Esophagus mucosa (tissue), 1 donor: ENCODE measurements at places on chromosomes 11 and 22.

DNA sequence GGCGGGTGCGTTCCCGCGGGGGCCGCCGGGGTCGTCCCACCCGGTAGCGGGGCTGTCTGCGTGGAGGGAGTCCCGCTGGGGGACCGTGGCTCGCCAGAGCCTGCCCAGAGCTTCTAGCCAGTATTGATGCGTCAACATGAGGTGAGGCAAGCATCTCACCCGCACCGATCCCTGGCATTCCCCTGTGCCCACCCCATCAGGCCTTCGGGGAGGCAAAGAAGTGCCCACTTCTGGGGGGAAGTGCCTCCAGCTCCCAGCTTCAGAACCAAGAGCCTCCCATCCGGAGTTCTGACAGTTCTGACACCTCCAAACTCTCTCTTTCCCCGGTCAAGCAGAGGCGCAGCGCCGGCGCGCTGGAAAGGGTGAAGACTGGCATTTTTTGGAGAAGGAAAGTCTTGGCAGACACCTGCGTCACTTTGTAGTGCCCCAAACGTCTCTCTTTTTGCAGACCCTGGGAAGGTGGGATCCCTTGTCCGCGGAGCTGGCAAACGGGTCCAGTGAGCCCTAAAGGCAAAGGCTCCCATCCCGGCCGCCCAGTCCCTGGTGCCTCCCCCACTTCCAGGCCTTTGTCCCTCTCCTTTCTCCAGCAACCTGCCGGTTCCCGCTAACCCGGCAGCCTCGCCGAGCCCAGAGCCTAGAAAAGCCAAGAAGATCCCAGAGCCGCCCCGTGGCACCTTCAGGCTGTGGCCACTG is 3.2 kb upstream of the PAX6 start:
- no peak for ATAC-seq

- no peak for ATAC-seq
These were observed 390 bp upstream of the HTATIP2 start for GRCh38 chr11:20363149-20363499.

- no peak for ATAC-seq
These were observed 256.5 kb downstream of the GUCY1A2 start for GRCh38 chr11:106761745-106762144.

GRCh38 chr11:113634940-113635575 is 71.0 kb downstream of the TMPRSS5 start:
- ATAC-seq = no peak

DNA sequence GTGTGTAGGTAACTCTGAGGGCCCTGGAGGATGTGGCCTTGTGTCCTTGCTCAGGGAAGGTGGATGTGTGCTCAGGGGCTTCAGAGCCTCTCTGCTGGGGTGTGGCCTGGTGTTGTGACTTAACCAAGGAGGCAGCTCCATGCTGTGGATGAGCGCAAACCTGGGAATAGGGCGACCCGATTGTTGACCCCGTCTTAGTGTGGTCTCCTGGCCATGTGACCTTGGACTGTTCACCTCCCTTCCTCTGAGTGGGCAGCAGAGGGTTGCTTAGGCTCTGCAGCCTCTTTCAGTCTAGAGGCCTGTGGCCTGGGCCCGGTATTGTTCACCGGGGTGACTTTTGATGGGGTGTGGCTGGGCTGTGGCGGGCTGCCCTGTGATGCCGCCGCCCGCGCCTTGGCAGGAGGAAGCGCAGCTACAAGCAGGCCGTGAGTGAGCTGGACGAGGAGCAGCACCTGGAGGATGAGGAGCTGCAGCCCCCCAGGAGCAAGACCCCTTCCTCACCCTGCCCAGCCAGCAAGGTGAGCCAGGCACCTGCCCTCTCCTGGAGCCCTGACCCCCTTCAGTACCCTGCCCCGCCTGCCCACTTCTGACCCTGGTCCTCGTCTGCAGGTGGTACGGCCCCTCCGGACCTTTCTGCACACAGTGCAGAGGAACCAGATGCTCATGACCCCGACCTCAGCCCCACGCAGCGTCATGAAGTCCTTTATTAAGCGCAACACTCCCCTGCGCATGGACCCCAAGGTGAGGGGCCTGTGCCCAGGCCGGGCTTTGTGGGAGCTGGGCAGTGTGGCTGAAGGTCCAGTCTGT is 16.7 kb downstream of the INCENP start:
- ATAC-seq = no peak

DNA sequence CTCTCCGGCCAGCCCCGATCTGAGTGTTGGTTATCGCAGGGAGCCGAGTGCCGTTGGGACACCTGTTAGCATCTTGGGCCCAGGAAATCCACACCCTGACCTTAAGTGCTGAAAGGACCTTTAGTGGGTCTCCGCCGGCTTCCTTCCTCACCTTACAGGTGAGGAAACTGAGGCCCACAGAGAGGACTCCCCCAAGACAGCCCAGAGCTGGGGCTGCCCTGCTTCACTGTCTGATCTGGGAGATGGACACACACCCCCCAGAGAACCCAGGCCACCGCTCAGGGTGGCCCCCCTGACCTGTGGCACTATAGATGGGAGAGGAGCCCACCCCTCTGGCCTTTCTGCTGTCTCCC is 73.6 kb downstream of the FBLN1 start:
- no peak for ATAC-seq

GRCh38 chr22:49509016-49509415 is 318.7 kb downstream of the BRD1 start:
- ATAC-seq = no peak

GRCh38 chr11:66046901-66047300 is 2.1 kb downstream of the GAL3ST3 start:
- no peak for ATAC-seq

DNA sequence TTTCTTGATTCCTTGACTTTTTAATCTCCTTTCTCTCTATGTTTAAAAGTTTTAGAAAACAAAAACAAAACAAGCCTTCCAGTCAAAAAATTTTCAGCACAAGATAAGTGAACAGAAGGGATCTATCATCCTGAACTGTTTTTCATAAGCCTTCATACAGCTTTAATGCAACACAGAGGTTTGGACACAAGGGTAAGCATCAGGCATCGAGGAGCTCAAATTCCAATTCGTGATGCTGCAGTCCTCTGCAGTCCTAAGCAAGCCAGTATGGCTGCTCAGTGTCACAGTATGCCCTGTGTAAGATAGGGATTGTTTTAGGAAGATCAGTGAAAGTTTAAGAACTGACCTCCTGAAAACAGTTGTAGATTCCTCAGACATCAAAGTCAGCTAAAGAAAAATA is 740.9 kb downstream of the NTM start:
- ATAC-seq = no peak

DNA sequence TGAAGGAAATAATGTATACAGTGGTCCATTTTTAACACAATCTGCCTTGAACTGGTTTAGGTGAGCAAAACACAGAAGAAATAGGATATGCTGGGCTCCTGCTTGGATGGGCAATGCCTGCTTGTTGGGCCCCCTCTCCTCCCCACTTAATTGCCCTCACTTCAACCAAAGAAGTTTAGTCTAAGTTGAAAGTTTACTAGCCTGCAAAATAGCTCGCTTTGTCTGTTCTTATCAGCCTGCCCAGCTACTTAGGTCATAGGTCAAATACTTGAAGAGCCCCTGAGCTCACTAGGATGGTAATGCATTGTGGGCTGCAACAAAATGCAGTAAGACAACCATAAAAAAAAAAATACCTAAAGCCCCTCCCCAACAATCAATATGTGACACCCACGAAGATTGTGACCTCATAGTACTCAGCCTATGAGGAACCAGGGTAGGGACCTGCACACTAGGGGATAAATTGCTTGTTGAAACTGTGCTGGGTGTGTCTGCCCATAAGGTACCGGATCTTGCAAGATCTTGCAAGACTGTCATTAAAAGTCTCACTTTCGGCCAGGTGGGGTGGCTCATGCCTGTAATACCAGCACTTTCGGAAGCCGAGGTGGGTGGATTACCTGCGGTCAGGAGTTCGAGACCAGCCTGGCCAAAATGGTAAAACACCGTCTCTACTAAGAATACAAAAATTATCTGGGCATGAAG is 10.9 kb downstream of the DRICH1 start:
- ATAC-seq = no peak

- ATAC-seq = no peak
These were observed 88.2 kb downstream of the SHANK2 start for GRCh38 chr11:71164186-71164585.

DNA sequence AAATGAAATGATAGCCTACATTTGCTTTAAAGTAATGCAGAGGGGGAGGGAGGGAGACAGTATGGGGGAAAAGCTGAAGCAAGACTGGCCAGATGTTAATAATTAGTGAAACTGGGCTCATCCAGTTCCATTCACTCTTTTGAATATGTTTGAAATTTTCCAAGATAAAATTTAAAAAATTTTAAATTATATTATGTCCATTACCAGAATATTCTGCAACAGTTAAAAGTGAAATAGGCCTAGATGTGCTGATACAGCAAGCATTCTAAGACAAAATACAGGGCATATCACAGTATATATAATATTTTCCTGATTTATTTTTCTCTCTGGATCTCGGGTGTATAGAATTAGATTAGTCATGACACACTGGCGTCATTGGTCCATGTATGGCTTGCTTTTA is 13.6 kb upstream of the ZNRF3 start:
- ATAC-seq = no peak

- no peak for ATAC-seq
These were observed 29.2 kb downstream of the SREBF2 start for GRCh38 chr22:41862160-41862529.

DNA sequence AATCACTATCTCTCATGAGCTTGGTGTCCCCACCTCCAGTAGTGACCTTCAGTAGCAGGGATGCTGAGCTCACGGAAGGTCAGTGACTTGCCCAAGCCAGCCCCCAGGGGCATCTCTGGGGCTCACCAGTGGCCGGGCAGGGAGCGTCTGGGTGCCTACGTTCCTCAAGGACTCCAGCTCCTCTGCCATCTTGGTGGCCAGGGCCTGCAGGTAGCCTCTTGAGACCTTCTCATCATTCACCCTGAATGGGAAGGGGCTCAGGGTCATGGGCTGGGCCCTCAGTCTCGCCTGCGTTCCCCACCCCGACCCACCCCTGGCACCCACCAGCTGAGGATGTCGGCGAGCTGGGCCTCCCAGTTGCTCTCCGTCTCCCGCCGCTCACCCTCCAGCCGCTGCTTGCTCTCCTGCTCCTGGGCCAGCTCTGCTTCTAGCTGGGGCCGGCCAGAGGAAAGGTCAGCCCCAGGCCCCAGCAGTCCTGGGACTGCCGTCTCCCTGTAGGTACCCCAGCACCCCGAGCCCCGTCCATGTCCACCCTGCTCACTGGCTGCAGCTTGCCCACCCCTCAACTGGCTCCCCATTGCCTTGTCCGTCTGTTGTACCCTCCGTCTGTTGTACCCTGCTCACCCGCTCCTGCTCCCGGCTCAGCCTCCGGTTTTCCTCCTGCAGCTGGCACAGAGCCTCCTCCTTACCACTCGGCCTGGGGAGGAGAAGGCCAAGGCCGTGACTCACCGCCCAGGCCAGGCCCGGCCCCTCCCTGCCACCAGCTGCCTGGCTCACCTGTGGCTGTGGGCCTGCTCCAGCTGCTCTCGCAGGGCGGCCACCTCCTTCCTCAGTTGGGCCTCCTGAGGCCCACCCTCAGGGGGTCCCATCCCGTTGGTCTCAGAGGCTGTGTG is 9.5 kb downstream of the CDC42BPG start:
- ATAC-seq = peak; percentile 87

DNA sequence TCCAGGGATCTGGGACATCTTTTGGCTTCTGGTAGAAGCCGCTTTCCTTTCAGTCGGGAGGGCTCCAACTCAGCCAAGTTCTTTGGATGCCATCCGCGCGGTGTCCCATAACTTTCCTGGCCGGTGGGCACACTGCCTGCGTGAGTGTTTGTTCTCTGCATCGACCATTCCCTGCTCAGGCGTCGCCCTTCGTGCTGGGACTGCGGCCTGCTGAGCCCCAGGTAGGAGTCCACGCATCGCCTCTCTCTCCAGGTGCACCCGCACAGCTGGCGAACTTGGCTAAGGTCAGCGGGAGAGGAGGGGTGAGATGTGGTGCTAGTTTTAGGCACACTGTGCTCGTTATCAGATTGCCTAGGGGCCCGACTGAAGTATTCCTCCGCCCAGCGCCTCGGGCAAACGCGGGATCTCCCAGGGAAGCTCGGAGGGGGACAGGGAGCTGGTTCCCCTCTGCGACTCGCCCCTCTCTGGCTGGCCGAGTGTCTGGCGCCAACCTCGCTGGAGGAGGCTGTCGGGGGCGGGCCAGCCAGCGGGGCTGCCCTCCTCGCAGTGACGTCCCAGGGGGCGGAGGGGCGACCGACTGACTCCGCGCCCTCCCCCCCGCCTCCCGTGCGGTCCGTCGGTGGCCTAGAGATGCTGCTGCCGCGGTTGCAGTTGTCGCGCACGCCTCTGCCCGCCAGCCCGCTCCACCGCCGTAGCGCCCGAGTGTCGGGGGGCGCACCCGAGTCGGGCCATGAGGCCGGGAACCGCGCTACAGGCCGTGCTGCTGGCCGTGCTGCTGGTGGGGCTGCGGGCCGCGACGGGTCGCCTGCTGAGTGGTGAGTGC is at the start of gene LAYN:
Gene LAYN, plus strand, starts transcription at position 607 of the 823 bp plus-strand sequence. Its CDS starts 124 bp downstream, at position 731.
- peak; percentile 27 for ATAC-seq

DNA sequence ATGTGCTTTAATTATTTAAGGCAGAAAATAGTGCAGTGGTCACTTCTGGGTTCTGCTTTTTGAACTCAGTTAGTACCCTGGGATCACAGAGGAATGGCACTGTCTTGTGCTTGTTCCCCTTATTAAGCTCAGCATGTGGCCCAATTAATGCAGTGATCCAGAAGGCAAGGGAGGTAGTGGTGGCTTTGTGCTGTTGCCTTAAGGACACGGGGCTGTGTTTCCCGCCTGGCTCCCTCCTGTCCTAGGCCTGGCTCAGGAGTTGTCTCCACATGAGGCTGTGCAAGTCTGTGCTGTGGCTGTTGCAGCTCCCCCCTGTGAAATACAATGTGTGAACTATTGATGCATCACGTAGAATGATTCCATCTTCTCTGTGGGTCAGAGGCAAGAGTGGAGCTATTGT is 49.2 kb upstream of the CABP7 start:
- no peak for ATAC-seq

DNA sequence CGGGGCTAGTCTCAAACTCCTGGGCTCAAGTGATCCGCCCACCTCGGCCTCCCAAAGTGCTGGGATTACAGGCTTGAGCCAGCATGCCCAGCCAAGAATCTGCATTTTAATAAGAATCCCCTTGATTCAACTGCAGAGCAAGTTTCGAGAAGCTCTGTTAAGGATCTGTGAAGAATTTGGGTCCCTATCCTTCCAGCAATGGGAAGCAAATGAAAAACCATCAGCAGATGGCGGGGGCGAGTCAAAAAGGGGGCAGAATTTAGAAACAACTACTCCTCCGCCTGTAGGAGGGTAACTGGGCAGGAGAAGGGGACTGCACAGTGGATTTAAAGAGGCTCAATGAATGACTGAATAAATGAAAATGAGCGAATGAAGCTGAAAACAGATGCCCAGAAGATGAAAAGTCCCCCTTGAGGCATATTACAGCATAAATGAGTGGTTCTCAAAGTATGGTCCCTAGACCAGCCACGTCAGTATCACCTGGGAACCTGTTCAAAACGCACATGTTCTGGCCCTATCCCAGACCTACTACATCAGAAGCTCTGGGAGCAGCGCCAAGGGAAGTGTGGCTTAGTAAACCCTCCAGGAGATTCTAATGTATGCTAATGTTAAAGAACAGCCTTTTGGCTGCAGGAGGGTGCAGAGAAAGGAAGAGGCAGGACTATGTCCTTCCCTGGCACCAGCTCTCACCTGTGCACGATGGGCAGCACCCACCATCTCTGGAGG is 15.0 kb downstream of the VWCE start:
- peak; percentile 82 for ATAC-seq

- no peak for ATAC-seq
These were observed 478.3 kb upstream of the KIRREL3 start for GRCh38 chr11:127478826-127479225.
